ENCODE measurements at places on chromosomes 6 and 20.

GRCh38 chr6:75204959-75205775 lies 686 bp downstream of the COL12A1 start:
- DNase-seq, result peak; percentile 57

DNA sequence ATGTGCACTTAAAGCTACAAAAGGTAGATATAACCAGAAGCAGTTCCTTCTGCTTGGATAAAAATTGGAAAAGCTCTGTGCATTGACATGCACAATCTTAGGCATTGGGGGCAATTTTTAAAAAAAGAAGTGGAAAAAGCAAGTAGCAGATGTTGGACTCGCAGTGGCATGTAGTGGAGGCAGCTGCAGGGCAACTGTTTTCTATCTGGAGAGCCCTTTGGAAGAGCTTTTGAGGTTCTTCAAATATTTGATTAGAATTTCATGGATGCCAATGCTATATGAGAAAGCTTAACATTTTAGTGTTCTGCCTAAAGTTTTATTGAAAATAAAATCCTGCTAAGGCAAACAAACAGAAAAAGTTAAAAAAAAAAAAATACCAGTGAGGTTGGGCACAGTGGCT lies 388.3 kb upstream of the RNF217 start:
- DNase-seq, result no peak

GRCh38 chr20:48621376-48622078 lies 206.3 kb downstream of the PREX1 start:
- DNase-seq, result no peak

GRCh38 chr6:87297119-87297518 lies 25.3 kb upstream of the SMIM8 start:
- no peak for DNase-seq

DNA sequence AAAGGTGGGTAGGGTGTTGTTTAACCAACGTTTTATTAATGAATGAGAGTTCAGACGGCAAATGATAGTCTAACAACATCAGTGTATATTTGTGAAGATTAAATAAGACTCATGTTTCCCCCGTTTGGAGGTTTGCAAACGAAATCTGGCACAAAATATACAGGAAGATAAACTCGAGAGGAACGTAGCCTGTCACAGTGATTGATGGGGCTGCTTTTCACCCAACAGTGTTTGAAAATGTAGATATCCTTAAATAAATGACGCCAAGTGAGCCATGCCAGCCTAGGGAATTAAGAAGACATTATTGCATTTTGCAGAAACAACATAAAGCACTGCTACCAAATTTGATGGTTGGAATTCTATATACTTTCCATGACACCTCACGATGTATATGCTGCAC lies 696.5 kb upstream of the FLRT3 start:
- peak; percentile 66 for DNase-seq

GRCh38 chr6:106372838-106373501 lies 12.5 kb downstream of the CRYBG1 start:
- no peak for DNase-seq

DNA sequence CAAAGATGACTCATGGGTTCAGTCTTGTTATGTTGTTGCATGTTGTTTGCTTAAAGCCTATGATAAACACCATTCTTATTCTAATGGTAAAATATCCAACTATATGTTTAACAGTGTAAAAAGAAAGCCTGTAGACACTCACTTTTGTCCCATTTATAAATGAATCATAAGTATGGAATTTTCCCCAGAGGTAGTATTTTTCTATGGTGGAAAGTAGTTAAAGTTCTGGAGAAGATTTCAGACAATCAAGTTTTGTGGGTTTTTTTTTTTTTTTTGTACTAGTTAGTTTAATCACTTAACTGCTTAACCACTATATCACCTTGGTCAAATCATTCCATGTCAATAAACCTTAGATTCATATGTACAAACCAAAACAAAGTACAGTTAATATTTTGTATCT lies 35.8 kb downstream of the PTCHD4 start:
- no peak for DNase-seq

GRCh38 chr6:170462366-170463020 lies 90.6 kb downstream of the PSMB1 start:
- DNase-seq, result no peak

GRCh38 chr6:16374461-16375200 lies 136.2 kb downstream of the GMPR start:
- DNase-seq, result no peak

GRCh38 chr6:24761193-24761835 lies 13.4 kb upstream of the GMNN start:
- no peak for DNase-seq

DNA sequence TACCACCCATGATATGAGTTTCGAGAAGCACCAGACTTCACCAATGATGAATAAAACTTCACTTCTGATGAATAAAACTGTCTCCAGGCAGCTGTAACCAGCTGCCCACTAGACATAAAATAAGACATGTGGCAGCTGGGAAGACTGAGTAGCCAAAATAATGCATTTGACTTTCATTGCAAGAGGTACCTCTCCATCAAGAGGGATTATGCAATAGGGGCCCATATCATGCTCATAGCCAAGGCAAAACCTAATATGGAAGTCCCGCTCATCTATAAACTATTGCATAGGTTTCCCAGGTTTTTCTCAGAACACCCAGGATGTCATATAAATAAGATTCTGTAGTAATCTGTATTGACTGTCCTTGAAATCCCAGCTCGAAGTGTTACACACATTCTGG lies 155.5 kb downstream of the SIM1 start:
- DNase-seq, result no peak

- no peak for DNase-seq
These were observed 478.2 kb upstream of the CITED2 start for GRCh38 chr6:139852488-139853140.

DNA sequence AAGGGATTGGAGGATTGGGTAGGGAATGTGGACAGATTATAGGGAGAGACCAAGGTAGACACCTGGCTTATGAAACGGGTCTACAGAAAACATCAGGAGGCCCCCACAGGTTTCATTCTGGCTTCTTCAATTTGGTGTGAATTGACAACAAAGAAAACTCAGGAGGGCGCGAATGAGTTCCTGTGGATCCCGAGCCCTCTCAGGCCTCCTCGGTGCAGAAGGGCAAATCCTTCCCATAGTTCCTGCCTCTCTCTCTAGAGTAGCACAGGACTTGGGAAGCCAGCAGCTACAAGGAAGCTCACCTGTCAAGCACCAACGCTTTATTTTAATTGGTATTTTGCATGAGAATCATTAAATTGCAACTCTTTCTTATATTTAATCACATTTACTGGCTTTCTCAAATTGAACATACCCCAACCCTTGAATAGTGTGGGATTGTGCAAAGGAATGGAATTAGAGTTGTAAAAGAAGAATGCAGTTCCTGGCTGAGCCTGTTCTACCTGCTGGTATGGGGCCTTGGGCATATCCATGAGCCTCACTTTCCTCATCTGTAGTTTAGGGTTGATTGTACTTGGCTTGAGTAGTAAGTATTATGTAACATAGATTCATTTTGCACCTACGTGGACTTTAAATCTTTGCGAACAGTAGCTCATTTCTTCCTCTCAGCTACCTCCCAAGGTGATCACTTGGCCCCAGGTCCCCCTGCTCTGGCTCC lies 56.4 kb upstream of the PHACTR2 start:
- DNase-seq, result no peak
